ENCODE measurements at places on chromosomes 12 and 14.

GRCh38 chr14:103179094-103179493 is 55.8 kb downstream of the TNFAIP2 start:
- DNase-seq: no peak

DNA sequence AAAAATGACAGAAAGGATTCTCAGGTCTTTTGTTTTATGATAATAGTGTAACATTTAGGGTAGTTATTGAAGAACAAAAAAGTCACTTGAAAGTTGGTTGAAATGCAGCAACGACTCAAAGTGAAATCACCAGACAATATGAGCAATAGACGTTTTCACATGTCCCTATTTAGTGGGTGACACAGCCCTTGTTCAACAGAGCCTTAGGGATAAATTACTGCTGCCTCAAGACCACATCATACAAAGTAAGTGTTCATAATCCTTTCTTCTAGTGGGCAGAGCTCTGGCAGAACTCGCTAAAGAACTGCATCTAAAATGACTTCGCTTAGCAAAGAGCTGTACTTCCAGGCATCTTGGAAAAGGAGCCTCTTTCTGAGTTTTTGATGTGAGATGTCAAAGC is 128.5 kb upstream of the LMNTD1 start:
- DNase-seq: no peak

GRCh38 chr14:34032720-34033119 is 81.8 kb upstream of the EGLN3 start:
- no peak for DNase-seq

DNA sequence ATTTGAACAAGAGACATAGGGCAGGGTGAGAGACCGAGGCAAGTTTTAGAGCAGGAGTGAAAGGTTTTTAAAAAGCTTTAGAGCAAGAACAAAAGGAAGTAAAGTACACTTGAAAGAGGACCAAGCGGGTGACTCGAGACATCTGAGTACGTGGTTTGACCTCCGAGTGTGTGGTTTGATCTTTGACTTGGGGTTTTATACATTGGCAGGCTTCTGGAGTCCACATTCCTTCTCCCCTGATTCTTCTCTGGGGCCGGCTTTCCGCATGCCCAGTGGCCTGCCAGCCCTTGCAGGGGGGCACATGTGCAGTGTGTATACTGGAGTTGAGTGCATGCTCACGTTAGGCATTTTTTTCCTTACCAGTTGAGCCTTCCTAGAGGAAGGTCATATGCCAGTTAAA is 96.3 kb downstream of the SLC15A4 start:
- DNase-seq: no peak

DNA sequence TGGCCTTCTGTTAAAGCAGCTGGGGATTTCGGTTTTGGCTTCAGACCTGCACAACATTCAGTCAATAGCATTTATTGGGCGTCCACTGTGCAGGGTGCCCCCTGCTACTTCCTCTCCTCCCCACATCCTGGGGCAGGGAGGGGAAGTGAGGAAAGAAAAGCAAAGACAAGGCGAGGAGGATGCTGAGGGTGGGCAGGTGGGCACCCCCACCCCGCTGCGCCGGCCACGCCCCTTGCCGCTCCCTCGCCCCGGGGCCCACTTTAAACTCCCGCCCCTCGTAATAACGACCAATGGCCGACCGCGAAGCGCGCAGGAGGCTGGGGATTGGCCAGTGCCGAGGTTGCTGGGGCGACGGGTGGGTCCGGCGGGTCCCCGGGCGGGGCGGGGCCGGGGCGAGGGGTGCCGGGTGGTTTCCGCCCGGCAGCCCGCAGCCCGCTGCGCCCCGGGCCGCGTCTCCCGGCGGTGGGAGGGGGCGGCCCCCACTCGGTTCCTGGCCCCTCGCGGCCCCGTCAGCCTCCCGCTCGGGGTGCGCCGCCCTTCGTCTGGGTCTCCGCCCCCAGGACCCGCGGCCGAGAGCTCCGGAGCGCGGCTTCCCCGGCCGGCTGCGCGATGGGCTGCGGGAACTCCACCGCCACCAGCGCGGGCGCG is at the start of gene C12orf75:
C12orf75 (plus strand) TSS at position 409 of the 648 bp plus-strand sequence; CDS start at position 610, 201 bp downstream.
- DNase-seq: peak; percentile 74

DNA sequence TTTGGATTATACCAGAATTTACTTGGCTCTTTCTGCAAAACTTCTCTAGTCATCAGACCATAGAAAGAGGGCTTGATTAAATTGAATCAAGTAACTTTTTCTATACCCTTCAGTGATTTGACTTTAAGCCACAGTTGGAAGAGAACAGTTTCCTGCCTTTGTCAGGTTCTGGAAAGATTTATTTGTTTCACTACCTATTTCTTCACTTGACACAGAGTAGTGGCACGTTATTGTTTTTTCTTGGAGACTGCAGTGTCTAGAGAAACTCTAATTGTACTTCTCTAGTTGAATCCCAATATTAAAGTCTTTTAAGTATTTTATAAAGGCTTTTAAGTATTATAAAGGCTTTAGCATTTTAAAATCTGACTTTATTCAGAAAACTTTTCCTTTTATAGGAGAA is 138.1 kb downstream of the TMEM117 start:
- DNase-seq: no peak

GRCh38 chr14:54724676-54725325 is 157.9 kb downstream of the SAMD4A start:
- no peak for DNase-seq

GRCh38 chr12:104738776-104739642 is 219.1 kb downstream of the SLC41A2 start:
- no peak for DNase-seq

- DNase-seq: no peak
Measured at GRCh38 chr14:68404652-68405183, 388.1 kb downstream of the ZFP36L1 start.

DNA sequence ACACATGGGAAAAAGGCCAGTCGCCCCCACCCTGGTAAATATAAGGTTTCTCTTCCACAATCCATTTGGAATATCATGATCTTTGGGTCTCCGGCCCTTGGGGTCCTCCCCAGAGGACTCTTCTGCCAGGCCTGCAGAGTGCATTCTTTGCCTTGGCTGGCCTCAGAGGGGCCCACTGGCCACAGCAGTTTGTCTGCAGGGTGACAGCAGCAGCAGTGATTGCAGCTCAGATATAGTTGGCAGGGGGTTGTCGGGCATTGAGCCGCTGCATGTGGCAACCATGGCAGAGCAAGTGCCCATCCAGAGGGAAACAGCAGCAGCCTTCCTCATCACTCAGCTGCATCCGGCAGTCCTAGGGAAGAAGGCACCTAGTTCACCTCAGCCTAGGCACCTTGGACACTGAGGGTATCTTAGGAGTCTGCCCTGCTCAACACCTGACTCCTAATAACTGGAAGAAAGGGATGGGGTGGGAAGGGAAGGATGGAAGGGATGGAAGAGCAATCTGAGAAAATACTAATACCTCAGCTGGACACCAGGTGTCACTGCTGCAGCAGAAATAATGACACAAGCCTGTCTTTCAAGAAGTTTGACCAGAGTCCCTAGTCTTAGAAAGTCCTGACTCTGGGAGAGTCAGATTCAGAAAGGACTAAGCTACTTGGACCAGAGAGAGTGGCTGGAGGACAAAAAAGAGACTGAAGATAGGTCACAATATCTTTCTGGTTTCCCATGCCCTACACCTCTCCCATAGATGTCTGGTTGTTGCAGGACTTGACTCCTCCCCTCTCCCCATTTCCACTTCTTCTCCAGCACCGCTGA is 8.9 kb downstream of the AJUBA start:
- DNase-seq: no peak

DNA sequence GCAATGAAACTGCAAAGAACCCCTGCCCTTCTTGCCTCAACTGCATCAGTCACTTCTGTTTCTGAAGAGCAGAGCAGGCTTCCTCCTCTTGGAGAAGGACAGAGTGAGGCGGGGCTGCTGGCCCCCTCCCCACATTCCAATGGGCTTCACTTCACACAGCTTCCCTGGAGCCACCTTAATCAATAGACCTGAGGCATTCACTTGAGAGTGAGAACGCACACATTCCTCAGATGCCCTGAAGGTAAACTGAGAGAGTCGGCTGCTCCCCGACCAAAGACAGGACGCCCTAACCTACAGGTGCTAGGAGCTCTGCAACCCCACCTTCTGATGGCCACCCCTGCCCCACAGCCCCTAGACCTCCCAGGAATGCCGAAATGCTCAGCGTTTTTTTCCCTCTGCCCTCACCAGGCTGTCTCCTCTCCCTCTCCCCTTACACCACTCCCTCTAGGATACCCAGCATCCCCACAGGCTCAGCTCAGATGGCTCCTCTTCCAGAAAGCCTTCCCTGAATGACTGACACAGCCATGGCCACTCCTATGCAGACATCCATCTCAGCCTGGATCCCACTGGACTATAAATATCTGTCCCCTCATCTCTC is 31.1 kb downstream of the SYNE3 start:
- no peak for DNase-seq

- no peak for DNase-seq
Measured at GRCh38 chr14:101776344-101776743, 14.8 kb downstream of the PPP2R5C start.

DNA sequence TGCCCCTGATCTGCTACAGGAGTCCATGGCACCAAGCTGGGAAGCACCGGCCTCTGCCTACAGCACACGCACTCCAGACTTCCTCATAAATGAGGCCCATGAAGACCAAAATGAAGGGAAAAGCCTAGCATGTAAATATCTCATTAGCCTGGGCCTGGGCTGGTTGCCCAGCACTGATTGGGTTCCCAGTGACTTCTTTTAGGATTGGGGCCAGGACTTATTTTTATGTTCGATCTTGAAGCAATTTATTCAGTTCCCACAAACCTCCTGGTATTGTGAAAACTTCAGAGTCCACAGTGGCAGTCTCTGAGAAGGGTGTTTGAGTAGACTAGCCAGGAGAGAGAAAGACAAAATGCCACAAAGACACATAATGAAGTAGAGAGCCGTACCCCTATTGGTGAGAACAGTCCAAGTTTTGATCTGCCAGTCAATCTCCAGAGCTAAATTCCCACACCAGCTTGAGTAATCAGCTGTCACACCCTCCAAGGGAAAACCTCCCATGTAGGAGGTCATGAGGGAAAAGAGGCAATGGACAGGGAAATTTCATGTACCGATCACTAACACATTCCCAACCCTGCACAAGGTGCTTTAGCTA is 78.2 kb downstream of the PHLDA1 start:
- DNase-seq: no peak

GRCh38 chr12:55227643-55228042 is 6.8 kb downstream of the OR10A7 start:
- DNase-seq: no peak

DNA sequence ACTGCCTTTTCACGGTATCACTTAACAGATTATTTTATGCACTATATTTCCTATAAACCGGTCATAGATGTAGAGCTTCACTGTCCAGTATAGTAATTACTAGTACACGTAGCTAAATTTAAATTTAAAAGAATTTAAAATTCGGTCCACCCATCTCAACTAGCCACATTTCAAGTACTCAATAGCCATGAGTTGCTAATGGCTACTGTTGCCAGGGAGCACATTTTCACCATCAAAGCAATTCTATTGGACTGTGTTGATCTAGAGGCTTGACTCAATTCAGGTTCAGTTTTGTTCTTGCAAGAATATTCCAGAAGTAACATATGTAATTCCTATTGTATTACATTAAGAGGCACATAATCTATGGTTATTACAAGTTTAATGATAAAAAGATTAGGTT is 20.0 kb downstream of the TMED8 start:
- no peak for DNase-seq

DNA sequence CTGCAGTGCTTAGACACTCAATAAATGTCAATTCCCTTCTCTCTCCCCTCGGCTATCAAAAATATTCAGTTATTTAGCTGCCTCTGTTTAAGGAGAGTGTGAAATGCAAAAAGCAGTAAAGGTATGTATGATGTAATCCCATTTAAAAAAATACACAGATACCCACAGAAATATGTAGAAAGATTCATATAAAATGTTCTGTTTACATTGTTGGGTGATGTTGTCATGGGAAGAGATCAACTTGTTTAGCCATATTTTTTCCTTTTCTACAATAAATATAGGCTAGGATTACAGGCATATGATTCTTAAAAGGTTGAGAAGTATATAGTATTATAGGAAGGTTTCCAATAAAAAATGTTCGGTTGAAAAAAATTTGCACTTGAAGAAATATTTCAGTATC is 7.8 kb downstream of the PPP2R3C start:
- no peak for DNase-seq

- DNase-seq: peak; percentile 88
Measured at GRCh38 chr12:48197971-48198671, 5.0 kb downstream of the OR10AD1 start.

- DNase-seq: no peak
Measured at GRCh38 chr12:76747245-76747644, 16.7 kb upstream of the ZDHHC17 start.

DNA sequence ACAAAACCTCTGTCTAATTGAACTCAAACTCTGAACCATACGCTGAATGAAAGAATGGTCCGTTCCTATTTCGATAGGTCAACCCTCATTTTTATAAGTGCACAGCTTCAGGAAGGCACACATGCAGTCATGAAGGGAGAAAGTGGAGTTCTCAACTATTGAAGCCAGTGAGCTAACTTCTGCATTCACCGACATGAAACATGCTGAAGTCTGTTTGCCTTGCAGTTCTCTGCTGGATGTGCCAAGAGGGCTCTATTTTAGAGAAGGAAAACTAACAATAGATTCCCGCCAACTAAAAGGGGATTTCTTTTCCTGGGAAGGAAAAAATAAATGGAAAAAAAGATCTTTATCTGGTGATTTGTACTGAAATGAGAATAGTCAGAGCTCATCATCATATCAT is 191.0 kb upstream of the PLEKHG7 start:
- no peak for DNase-seq

DNA sequence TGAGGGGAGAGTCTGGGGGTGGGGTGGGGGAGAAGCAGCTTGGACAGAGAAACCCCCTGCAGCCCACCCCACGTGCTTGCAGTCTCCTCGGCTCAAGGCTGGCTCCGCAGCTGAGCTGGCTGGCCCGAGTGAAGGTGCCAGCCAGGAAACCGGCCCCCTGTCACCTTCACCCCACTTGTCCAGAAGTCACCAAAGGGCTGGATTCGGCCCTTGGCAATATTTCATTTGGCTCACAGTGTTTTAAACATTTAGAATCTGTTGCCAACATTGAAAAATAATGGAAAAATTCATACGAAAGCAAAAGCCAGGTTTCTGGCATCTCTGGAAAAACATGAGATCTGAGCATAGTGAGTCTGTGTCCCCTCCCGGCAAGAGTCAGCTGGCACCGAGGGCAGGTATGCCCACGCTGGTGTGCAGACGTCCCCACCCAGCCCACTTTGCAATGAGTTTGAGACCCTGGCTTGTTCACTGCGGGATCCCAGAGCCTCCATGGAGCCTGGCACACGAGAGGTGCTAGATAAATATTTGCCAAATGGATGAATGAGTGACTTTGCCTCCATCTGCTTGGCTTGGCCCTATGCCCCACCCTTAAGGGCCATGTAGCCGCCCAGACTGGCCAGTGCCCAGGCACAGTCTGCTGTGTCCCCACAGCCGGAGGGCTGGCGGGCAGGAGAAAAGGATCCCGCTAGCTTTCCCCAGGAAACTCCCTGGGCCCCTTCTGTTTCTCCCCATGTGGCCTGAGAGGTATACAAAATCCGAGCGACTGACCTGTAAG is 18.2 kb downstream of the MSI1 start:
- DNase-seq: no peak

- DNase-seq: no peak
Measured at GRCh38 chr12:47219243-47219642, 139.5 kb upstream of the AMIGO2 start.

Data from HFF-Myc (cell line).